Psoas muscle (tissue), 8 donors: ENCODE measurements at places on chromosomes 7 and 10. TPM values are rescaled to one million over a fixed set of nuclear protein-coding genes. Genes with fewer than 3 reads are reported as not detected.
A peak's percentile ranks its signal among the peaks of the same experiment; 100 is the strongest.

ASZ1 gene
- total RNA-seq = not detected

- H3K36me3 ChIP-seq = no peaks in the 10 kb centered on the region
- H3K27ac ChIP-seq = no peak overlapping the region
Measured at GRCh38 chr10:113140143-113141011, 190.3 kb downstream of the TCF7L2 start.

GRCh38 chr10:124588736-124589490 lies 127.3 kb downstream of the LHPP start:
- no peak overlapping the region for H3K4me3 ChIP-seq
- H3K36me3 ChIP-seq = no peaks in the 10 kb centered on the region
- peak overlapping the region; percentile 74 for H3K27ac ChIP-seq
- peaks cover 19% of the 10 kb centered on the region for H3K4me1 ChIP-seq

SRGN gene
- total RNA-seq = 43.4 TPM

CCL24 gene
- not detected for total RNA-seq

- no peak for DNase-seq
- H3K27me3 ChIP-seq = no peaks in the 10 kb centered on the region
- H3K4me3 ChIP-seq = no peak overlapping the region
- peaks cover 51% of the 10 kb centered on the region for H3K36me3 ChIP-seq
- no peak overlapping the region for H3K27ac ChIP-seq
Measured at GRCh38 chr7:55152516-55152915, 133.7 kb downstream of the EGFR start.

DNA sequence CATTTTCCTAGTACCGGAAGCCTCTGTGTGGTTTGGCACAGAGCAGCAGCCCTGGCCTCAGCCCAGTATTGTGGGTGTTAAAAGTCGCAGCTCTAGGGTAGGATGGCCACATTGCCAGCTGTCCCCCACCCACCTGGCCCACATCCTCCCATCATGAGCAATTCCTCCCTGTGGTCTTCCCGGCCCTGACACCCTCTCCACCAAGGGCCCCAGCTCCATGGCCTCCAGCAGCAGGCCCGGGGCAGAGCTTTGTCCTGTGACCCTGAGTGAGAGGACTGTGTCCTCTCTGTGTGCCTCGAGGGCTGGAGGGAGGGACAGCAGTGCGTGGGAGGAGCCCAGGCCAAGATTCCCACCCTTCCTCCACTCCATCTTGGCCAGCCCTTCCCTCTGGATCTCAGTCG lies 93.7 kb downstream of the MYL10 start:
- H3K27me3 ChIP-seq = no peaks in the 10 kb centered on the region
- DNase-seq = no peak
- H3K4me3 ChIP-seq = no peak overlapping the region
- no peaks in the 10 kb centered on the region for H3K4me1 ChIP-seq

HIP1 gene
- total RNA-seq = 6.9 TPM
